Renal cortical epithelial cell (primary cell): ENCODE measurements at places on chromosomes 4 and X. TPM values are rescaled to one million over a fixed set of nuclear protein-coding genes. Genes with fewer than 3 reads are reported as not detected.

EPHA5 gene
- under 0.01 and 0.70 TPM in 2 replicates for total RNA-seq

GRCh38 chrX:37781814-37782213 lies 2.0 kb downstream of the CYBB start:
- DNase-seq, result no peak

GRCh38 chr4:176077561-176077960 lies 11.9 kb downstream of the WDR17 start:
- DNase-seq, result no peak

GRCh38 chr4:123536225-123536624 lies 139.6 kb downstream of the SPRY1 start:
- DNase-seq, result no peak

VCX2 gene
- not detected in 2 replicates for total RNA-seq

CENPVL2 gene
- not detected in 2 replicates for total RNA-seq

DNA sequence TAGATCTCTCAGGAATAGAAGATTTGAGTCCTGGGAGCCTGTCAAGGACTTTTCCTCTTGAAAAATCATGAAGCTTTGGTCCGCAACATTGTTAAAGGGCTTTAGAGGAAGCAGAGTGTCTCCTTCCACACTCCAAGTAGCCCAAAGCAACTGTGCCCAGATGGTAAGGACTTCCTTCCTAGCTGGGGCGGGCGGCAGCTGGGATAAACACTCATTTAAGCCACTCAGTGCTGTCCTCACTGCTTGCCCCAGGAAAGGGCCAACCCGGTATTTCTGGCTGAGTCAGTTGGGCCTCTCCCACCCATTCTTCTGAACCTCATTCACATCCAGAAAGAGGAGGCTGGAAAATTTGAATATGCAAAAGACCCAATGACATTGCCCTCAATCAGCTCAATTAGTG lies 144.3 kb downstream of the CHIC2 start:
- DNase-seq, result no peak

GRCh38 chrX:81336455-81337152 lies 134.7 kb downstream of the SH3BGRL start:
- DNase-seq, result no peak

DNA sequence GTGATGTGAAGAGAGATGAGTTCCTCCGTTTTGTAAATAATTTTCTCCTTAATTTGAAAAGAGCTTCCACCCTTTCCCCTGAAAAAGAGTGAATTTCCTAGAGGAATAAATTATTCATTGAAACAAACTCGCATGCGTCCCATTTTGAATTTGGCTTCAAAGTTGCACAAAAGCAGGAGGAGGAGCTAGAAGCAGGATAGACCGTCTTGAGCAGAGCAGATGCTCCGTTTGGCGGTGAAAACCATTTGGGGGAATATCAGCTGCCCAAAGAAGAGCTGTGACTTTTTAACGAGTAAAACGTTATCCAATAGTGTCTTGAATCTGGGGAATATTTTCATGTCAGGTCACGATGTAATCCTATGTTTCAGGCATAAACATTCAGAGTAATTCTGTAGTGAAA lies 42.0 kb downstream of the FAM149A start:
- peak; percentile 13 for DNase-seq

ASB11 gene
- not detected in 2 replicates for total RNA-seq

DNA sequence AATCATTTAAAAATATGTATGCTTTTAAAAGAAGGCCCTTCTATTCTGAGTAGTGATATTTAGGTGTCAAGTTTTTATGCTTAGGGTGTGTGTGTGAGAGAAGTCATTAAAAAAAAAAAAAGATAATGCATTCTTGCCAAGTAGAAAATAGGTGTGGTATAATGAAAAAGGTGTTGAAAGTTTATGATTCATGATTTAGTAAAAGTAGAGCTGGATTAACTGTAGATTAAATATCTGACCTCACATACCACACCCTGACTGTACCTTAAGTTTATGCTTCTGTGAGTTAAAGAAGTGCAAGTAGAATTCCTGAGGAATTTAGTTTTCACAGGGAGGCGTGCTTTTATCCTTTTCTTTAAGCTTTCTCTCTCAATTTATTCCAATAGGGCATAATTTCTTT lies 71.1 kb downstream of the BMPR1B start:
- peak; percentile 32 for DNase-seq

- DNase-seq, result no peak
Observed at GRCh38 chr4:124173912-124174311, 538.6 kb downstream of the ANKRD50 start.

DNA sequence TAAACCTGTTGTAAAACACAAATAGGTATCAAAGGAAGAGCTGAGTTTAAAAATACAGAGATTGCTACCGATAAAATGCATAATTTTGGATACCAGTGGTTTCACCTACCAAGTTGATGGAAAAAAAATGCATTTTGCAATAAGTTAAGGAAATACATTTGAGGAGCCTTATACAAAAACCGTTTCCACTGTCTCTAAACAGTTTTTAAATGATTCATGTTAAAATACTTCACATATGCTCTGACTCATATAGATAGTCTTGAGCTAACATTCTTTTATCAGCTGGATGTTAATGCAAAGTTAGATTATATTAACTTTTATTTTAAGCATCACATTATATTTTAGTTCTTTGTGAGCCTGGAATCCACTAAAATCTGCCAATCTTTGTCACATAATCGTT lies 50.6 kb upstream of the ANKRD17 start:
- DNase-seq, result no peak
